ENCODE measurements at places on chromosomes 2 and 18.

- DNase-seq: no peak
Measured at GRCh38 chr2:18404708-18405107, 155.7 kb downstream of the RDH14 start.

DNA sequence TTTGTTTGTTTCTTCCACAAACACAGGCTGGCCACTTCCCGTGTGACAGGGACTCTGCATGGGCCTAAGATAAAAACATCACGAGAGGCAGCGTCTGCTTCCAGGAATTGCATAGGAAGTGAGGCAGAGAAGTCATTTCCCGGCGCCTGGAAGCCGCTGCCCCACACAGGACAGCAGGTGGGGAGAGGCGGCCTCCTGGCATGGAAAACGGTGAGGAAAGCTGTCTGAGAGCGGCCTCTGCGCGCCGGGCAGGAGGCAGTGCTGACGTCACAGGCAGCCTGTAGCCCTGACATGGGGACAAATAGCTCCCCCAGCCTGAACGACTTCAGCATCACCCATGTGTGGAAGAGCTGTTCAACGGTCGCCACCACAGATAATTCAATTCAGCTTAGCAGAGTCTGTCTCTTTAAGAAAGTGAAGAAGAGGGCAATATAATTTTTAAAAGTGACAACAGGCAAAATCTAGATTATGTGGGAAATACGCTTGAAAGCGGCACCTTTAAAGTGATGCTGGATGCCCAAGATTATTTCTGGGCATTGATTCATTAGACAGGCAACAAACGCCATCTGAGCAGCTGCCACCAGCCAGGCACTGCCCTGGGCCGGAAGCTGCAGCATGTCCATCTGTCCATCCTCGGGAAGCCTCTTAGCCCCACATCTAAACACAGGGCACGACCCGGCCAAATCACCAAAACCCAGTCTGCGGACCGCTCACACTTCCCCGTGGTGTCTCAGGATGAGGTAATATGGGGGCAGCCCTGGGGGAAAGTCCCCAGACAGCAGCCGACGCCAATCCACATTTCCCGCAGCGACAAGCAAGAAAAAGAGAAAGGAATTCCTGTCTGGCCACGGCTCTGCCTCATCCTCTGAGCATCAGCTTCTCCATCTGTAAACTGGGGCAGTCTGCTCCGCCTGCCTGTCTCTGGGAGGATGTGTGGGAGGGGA lies 138.9 kb downstream of the PXDN start:
- DNase-seq: no peak

GRCh38 chr2:183950673-183951072 lies 647.7 kb upstream of the ZNF804A start:
- no peak for DNase-seq

GRCh38 chr2:20614201-20615067 lies 36.5 kb downstream of the HS1BP3 start:
- DNase-seq: no peak

GRCh38 chr2:160221391-160222276 lies 21.6 kb upstream of the ITGB6 start:
- DNase-seq: no peak

DNA sequence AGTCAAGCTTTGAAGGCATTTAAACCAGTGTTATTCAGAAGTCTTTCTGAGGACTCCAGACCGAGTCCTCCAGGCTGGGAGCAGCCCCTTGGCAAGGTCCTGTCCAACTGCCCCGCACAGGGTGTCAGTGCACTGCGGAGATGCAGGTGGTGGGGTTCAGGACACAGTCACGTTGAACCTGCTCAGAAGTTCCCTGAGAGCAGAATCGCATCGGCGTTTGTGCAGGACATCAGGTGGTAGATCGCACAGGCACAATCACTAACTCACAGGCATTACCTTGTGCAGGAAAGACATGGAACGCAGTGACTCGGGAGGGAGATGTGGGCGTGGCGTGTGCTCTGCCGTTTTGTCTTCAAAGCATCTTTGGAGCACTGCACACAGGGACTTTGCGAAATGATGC lies 10.4 kb downstream of the COPS9 start:
- no peak for DNase-seq

GRCh38 chr2:125643585-125643984 lies 1012.4 kb upstream of the GYPC start:
- DNase-seq: no peak

DNA sequence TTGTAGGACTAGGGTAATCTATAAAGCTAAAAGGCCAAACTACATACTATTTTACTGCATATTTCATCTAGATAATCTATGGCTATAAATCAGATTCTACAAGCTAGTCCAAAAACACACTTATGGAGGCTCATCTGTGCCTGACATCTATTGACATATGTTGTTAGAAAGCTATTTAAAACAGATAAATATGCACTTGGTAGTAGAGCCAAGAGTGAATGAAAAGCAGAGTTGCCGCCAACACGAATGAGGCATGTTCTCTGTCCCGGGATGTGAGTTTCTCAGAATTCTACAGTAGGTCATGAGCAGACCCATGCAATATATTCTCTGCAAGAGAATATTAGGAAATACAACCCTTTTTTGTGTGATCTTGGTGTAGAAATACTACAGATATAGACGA lies 66.7 kb upstream of the LPIN2 start:
- DNase-seq: no peak

DNA sequence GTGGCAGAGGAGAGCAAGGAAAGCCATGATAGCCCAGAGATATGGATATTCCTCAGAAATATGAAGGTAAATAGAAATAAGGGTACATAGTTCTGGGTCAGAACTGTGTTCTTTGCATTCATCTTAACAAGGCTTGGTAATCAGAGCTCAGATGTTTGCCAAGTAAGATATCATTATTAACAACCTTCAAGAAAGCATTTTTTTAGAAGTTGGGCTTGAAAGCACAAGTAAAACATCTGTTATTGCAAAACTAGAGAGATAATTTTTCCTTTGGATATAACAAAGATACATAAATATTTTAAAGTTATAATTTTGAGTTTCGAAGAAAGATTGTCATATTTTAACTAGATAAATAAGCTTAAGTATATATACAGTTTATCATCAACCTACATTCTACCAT lies 171.4 kb downstream of the ZNF804A start:
- DNase-seq: no peak

- no peak for DNase-seq
Measured at GRCh38 chr2:96844405-96844808, 586 bp upstream of the ANKRD23 start.

- no peak for DNase-seq
Measured at GRCh38 chr2:217849154-217849975, 153.4 kb downstream of the TNS1 start.

DNA sequence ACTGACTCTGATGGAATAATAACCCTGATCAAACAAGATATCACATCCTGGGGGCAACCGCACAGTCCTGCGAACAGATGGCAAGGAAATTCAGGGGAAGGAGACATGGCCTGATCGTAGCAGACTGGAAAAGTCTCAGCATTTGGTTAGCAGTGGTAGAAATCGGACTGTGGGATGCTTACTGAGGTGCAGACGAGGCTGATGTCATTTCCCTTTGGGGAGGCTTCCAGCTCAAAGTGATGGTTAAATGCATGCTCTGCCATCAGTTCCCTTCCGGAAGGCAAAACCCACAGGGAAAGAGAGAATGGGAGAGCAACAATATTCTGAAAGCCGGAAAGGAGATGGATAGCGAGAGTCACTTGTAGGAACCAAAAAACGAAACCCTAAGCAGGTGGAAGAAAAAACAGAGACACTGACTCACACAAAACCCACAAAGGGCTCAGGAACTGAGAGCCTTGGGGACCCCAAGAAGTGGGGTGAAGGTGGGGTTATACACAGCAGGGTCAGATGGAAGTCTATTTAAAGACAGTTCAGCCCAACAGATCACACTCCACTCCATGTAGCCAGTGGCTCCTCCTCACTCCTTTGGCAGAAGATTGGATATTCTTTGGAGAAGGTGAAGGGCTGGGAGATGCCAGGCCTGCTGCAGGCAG lies 93.1 kb downstream of the INPP5D start:
- DNase-seq: no peak

- no peak for DNase-seq
Measured at GRCh38 chr18:44934901-44935300, 254.2 kb downstream of the SETBP1 start.

DNA sequence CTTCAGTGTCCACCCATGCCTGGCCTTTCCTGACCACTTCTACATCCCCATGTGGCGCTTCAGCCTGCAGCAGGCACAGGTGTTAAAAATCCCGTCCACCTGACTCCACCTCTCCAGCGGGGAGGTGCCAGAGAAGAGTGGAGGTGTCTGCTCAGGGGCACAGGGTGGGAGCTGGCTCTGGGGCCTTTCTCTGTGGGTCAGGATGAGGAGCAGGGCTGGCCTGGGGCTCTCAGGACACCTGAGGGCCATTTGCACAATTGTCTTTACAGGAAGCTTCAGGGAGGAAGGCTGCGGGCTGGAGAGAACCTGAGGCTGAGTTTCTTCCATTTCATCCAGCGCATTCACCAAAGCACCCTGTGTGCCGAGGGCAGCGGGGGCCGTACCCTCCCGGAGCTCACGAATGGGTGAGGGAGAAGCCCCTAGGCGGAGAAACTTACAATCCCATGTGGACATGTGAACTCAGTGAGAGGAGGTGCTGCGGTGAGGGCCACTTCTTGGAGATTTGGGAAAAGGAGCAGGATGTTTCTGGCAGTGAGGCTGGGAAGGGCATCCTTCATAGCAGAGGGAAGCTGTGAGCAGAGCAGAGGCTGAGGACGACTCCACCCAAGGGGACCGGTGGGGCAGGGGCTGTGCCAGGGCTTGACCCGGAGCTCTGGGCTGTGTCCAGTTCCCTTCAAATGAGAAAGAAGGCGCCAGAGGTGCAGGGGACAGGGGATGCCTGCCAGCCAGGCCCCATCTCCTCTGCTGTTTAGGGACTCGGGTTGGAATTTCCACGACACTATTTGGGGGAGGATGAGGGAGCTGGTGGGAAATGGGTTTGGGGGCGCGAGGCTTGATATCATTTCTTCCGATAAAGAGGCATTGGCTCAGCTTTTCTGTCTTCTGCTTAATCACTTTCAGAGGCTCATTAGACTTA lies 155.2 kb upstream of the MYCN start:
- no peak for DNase-seq

DNA sequence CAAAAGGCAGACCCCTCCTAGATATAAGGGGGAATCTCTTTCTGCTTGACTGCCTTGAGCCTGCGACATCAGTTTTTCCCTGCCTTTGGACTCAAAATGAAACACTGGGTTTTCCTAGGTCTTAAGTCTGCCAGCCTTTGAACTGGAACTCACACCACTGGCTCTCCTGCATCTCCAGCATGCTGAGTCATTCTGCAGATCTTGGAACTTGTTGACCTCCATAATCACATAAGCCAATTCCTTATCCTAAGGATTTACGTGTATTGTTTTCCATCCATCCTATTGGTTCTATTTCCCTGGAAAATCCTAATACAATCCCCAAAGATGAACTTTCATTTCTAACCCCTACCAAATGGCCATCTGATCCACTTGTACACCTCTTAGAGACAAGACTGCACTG lies 88.0 kb downstream of the AFF3 start:
- no peak for DNase-seq

DNA sequence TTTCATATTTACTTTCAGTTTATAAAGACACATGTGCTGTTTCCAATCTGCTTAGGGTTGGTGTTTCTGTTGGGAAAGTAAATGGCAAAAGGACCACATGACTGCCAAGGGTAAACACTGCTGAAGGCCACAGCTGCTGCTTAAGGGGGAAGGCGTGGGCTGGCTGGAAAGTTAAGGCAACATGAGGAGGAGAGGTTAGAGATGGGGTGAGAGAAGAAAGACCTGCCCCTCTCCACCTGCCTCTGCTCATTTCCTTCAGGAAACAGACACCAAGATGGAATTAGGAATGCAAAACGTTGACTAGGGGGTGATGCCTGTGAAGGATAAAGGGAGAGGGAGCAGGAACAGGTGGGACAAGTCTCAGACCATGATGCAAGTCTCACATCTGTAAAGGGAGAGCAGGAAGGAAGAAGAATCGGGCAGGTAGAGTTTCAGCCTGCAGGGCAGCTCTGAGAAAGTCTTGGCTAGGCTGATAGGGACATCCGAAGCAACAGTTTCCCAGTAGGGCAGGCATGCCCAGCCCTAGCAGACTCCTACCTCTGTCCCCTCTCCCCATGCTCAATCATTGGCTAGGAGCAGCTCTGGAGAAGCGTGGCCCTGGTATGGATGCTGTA lies 86.0 kb downstream of the CDC42EP3 start:
- DNase-seq: peak; percentile 22

DNA sequence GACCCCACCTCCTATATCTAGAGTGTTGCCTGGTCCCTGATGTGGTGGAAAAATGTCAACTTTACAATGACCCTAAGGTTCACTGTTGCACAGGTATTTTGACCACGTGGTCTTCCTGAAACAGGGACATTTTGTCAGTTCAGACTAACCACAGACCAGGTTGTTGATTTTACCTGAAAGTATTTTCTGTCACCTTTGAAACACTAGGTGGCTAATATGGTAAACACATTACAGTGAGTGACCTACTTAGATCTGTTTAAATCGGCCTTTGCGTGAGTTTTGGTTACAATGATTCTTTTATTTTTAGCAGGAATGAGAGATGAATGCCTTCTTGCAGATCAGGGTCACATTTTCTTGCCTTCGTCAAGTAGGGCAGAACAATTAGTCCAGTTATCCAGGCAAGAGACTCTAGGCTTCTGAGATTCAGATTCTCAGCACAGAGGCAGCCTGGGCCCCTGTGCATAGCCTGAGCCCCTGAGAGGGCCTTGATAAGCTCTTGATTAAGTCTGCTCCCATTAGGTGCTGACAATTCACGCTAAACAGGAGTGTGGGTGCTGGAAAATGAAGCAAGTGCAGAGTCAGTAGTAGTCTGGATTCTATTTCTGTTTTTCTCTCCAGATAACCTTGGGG lies 226.2 kb downstream of the KCNS3 start:
- no peak for DNase-seq

- no peak for DNase-seq
Measured at GRCh38 chr2:9248363-9248762, 41.8 kb downstream of the ASAP2 start.

DNA sequence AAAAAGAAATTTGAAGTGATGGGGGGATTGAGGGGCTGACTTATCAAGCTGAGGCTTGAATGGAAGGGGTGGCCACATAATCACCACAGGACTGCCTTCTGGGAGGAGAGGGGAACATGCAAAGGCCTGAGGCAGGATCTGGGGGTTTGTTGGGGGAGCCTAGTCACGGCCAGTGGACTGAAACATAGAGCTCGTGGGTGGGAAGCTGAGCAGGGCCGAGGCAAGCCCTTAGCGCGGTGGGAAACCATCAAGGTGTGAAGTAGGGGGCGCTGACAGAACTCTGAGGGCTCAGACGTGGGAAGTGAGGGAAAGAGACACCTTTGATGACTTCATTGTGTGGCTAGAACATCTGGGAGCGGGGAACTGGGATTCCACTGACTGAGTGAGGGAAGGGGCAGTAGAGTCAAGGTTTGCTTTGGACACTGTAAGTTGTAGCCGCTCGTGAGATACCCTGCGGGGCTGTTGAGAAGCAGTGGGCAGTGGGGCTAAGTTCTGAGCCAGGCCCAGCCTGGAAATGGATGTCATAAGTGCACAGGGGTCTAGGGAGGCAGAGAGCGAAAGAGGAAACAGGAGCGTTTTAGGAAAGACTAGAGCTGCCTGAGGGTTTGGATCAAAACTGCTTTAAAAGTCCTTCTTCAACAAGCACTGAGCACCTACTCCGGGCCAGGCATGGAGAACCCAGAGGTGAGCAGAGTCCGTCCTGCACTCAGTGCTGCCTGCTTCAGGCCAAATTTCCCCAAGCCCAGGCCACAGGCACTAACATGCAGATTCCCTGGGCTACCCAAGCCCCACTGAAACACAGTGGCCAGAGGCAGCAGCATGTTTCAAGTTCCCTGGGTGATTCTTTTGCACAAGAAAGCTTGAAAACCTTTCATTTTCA lies 686 bp upstream of the SNORC start:
- no peak for DNase-seq

GRCh38 chr2:229640636-229641035 lies 73.7 kb downstream of the DNER start:
- no peak for DNase-seq
